A549 treated with ZK216348 at 1 μM for 4 hours (cell line): ENCODE measurements at places on chromosomes 2 and 18. TPM values are rescaled to one million over a fixed set of nuclear protein-coding genes. Genes with fewer than 3 reads are reported as not detected.

The CAVIN2 gene
- total RNA-seq, result 21.7 to 41.3 TPM (median 35.6 TPM) in 5 replicates

The NPPC gene
- 0.14 to 0.41 TPM (median 0.24 TPM) in 3 of 5 replicates, not detected in the others for total RNA-seq

The CCDC88A gene
- total RNA-seq, result 20.3 to 31.5 TPM (median 23.6 TPM) in 5 replicates

The DNMT3A gene
- 5.6 to 9.9 TPM (median 7.7 TPM) in 5 replicates for total RNA-seq

The B4GALT6 gene
- total RNA-seq, result 4.6 to 8.2 TPM (median 6.2 TPM) in 5 replicates

The TTC27 gene
- 21.6 to 32.2 TPM (median 25.3 TPM) in 5 replicates for total RNA-seq

The TXNDC2 gene
- 0.15 to 0.34 TPM (median 0.17 TPM) in 5 replicates for total RNA-seq

The ACMSD gene
- not detected in 5 replicates for total RNA-seq

The DSG4 gene
- total RNA-seq, result not detected in 5 replicates

The SCYGR5 gene
- not detected in 5 replicates for total RNA-seq

The DSEL gene
- 0.25 to 0.52 TPM (median 0.40 TPM) in 5 replicates for total RNA-seq

The GLB1L gene
- total RNA-seq, result 5.3 to 9.7 TPM (median 6.5 TPM) in 5 replicates

The DNAJC5G gene
- total RNA-seq, result not detected in 5 replicates

The SPC25 gene
- total RNA-seq, result 15.2 to 25.5 TPM (median 20.1 TPM) in 5 replicates

The GAL3ST2 gene
- 0.20 to 0.46 TPM (median 0.33 TPM) in 5 replicates for total RNA-seq
